ENCODE measurements at places on chromosomes 2 and 18. TPM values are rescaled to one million over a fixed set of nuclear protein-coding genes. Genes with fewer than 3 reads are reported as not detected.

MOGAT1 gene
- not detected for total RNA-seq

GRCh38 chr18:58520969-58521368 lies 107.9 kb downstream of the ALPK2 start:
- no peak for DNase-seq

- DNase-seq: no peak
Observed at GRCh38 chr2:173669271-173669853, 295.8 kb downstream of the SP3 start.

SLC19A3 gene
- total RNA-seq: 0.59 TPM

ASPRV1 gene
- 0.38 TPM for total RNA-seq

DNA sequence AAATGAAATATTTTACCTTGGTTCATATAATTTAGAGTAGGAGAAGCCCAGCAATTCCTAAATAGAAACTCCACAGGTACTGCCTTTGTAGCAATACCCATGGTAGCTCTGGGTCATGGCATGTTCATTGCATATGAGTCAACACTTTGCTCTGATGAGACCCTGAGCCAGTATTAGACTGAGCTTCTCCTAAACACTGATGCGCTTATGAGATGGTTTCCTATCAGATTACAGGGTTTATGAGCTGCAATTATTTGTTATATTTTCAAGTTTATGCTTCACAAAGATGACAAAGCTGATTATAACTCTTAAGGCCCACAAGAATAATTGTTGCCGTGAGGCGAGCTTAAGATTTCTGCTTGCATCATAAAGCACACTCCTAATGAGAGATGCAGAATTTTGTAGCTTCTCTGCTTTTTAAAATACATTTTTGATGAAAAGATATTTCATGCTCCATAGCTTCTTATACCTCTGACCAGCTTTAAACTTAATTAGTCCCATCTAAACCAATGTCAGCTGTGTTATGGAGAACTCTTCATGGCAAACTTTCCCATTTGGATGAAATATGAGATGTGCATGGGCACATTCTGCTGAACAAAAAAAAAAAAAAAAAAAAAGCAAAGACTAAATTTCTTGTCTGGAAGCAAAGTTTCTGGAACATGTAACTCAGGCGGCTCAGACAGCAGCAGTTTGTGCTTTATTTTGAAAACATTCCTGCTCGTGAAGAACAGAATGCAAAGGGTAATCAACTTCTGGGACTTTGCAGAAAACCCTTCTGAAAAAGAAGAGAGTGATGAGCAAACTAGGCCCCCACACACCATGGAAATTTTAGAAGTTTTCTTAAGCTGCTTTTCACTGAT lies 162.6 kb downstream of the KCNE4 start:
- no peak for DNase-seq

CLEC4F gene
- total RNA-seq: 0.15 TPM

LINC00305 gene
- not detected for total RNA-seq

DNA sequence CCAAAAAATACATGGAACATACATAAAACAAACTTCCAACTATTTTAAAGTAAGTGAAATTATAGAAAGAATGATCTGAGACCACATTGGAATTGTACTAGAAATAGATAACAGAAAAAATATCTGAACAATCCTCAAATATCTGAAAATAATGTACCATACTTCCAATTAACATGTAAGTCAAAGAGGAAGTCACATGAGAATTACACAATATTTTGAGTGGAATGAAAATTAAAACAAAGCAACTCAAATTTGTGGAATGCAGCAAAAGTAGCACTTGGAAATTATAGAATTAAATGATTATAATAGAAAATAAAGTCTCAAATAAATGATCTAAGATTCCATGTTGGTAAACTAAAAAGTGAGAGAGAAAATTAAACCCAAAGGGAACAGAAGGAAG lies 38.3 kb upstream of the CTIF start:
- no peak for DNase-seq

DNA sequence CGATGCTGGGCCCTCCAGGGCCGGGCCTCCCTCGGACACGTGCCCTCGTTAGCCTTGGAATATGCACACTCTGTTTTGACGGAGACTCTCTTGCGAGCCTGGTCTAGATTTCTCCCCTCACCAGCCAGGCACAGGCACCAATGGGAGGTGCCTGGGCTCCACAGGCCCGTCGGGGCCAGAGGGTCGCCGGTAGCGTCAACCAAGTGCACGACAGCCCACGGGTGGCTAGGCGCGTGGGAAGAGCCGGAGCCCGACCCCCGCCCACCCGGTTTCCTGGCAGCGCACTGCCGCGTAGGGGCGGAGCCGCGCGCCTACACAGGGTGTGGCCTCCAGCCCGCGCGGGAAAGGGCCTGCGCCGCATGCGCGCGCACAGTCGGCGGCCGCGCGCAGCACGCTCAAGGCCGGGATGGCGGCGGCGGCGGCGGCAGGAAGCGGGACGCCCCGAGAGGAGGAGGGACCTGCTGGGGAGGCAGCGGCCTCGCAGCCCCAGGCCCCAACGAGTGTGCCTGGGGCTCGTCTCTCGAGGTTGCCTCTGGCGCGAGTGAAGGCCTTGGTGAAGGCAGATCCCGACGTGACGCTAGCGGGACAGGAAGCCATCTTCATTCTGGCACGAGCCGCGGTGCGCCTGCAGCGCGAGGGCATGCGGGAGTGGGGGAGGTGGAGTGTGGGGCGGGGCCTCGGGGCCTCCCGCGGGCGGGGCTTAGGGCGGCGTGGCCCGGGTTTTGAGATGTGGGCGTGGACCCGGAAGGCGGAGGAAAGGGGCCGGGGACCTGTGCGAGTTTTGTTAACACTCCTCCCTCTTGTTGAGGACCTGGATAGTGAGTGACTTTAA lies at the start of gene POLE4:
Gene POLE4 (plus strand): TSS at position 370 of the 832 bp plus-strand sequence. CDS start 37 bp downstream, at position 407.
- peak; percentile 48 for DNase-seq

GRCh38 chr2:61359058-61359457 lies 111.8 kb downstream of the USP34 start:
- DNase-seq: no peak

FKBP7 gene
- total RNA-seq: 1.8 TPM

- no peak for DNase-seq
Observed at GRCh38 chr2:23429036-23429435, 44.1 kb downstream of the KLHL29 start.

DNA sequence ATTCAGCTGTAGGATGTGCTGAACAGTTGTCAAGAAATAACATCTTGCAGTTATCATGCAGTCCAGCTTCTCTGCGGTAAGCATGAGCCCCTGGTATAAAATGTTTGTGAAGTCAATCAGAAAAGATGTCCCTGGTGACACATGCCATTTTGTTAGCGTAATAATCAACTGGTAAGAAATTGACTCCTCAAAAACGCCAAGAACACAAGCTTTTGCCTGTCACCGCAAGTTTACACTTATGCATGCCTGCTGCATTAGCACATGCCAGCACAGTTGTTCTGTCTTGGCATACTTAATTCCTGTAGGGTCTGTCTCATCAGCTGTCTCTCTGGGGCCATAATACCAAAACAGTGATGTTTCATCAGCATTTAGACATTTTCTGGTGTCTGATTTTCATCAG lies 524.8 kb upstream of the DSEL start:
- DNase-seq: no peak

DNA sequence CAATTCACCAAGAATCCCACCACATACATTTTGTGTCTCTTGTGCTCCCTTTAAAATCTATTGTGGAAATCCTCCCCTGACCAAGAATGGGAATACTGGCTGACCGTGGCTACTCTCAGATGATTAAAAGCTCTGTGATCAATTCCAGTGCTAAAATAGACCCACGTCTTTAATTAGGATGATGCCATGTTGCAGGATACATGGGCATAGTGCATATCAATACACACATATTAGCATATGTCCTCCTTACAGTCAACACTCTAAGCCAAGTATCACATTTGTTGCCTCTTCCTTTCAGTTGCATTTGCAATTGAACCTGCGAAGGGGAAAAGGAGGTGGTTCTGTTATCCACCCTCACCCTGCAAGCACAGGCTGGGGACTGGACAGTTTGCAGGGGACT lies 41.8 kb downstream of the SPP2 start:
- no peak for DNase-seq

- DNase-seq: no peak
Observed at GRCh38 chr2:170019060-170019805, 158.7 kb upstream of the MYO3B start.

GPR35 gene
- 1.1 TPM for total RNA-seq

APLF gene
- 3.2 TPM for total RNA-seq

BAZ2B gene
- total RNA-seq: 94.6 TPM

CACNB4 gene
- 7.2 TPM for total RNA-seq

- no peak for DNase-seq
Observed at GRCh38 chr18:68147728-68148127, 567.2 kb downstream of the TMX3 start.

DNA sequence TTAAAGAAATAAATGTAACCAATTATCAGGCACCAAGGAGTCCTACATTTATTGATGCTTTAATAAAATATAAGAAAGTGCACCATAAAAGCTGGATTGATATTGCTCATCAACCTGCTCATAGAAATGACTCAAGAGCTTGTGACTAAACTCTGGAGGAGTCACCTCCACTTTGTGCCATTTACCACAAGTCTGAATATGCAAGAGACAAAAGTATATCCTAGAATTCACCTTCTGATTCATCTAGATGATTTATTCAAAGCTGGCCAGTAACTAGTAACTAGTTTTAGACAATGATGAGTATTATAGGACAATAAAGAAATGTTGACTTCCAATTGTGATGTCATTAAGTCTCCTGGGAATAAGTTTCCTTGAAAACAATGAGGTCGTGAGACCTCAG lies 146.0 kb upstream of the SOX11 start:
- DNase-seq: no peak

GRCh38 chr2:8271461-8271860 lies 410.4 kb upstream of the ID2 start:
- no peak for DNase-seq

DNA sequence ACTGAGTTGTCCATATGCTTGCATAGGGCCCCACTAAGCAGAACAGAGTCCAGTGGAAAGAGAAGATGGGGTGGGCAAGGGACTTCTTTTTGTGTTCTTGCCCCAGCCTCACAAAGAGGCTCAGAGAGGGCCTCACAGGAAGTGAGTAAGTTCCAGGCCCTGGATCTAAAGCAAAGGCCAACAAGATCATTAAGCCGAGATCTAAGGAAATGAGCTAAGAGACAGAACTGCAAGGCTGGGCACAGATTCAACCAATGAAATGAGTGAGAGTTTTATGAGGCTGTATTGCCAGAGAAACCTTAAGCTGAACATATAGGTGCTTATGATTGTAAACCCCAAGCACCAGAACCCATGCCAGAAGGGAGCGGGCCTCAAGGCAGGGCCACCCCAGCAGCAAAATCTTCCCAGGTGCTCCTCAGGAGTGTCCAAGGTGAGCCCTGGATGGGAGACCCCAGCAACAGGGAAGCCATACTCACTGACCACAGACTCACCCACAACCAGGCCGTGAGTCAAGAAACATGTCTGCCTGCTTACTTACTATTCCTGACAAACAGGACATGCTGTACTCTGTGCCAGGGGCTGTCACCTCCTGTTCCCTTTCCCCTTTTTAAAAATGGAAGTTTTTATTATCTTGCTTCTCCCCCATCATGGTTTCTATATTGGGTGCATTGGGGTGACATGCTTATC lies 40.2 kb downstream of the SLC14A1 start:
- DNase-seq: no peak

GRCh38 chr2:238964544-238965067 lies 116.7 kb downstream of the TWIST2 start:
- no peak for DNase-seq

- DNase-seq: no peak
Observed at GRCh38 chr2:64939332-64939917, 49.8 kb upstream of the SLC1A4 start.

- DNase-seq: no peak
Observed at GRCh38 chr2:96760986-96761832, 507 bp downstream of the CNNM4 start.

DNA sequence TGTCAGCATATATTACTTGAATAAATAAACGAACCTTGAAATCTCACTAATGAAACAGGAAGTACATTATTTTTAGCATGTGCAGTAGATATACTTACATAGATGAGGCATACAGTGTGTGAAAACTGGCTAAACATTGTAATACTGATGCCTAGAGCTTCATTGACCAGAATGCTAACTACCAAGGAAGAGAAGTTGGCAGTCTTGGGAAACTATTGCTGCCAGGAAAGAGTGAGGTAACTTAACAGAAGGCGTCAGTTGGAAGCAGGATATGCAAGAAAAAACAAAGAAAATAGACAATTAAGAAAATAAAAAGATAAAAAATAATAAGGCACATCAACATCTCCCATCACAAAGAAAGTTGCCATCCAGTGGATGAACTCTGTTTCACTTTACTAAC lies 963.0 kb downstream of the TDRD15 start:
- no peak for DNase-seq

SPRED2 gene
- total RNA-seq: 15.1 TPM
